ENCODE measurements at places on chromosomes 6 and 20. TPM values are rescaled to one million over a fixed set of nuclear protein-coding genes. Genes with fewer than 3 reads are reported as not detected.

CLVS2 gene
- not detected for total RNA-seq

GCNT2 gene
- total RNA-seq: not detected

SH3BGRL2 gene
- 8.3 TPM for total RNA-seq

HLA-DRA gene
- total RNA-seq: not detected

NKX2-4 gene
- not detected for total RNA-seq
